ENCODE measurements at places on chromosomes 5 and 9.

DNA sequence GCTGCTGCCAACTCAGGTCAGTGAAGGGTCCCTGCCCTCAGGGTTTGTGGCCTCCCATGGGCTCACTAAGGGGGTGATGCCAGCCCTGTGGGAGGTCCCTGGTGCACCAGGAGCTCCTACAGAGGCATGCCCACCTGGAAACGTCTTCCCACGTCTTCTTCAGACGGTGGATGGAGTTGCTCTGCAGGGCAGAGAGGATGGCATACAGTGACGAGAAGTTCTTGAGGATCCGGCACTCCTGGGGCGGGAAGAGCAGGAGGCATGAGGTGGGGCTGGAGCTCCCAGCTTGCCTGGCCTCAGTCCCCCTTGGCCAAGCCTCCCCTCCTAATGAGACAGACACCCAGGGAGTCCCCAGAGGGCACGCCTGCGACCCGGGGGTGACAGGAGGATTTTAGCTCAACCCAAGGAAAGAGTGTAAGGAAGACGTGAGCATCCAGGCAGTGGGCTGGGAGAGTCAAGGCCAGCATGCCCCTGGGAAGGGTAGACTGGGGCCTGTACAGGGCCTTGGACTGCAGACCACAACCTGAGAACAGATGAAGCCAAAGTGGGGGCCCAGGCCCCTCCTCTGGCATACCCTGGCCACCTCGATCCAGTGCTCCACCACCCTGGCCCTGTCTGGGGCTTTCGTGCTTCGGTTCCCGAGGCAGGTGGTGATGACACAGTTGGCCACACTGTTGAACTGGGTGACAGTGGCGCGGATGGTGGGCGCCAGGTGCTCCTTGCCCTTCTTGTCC is 14.4 kb downstream of the RALGDS start:
- DNase-seq = no peak

GRCh38 chr5:135069895-135070657 is 36.0 kb upstream of the PITX1 start:
- no peak for DNase-seq

DNA sequence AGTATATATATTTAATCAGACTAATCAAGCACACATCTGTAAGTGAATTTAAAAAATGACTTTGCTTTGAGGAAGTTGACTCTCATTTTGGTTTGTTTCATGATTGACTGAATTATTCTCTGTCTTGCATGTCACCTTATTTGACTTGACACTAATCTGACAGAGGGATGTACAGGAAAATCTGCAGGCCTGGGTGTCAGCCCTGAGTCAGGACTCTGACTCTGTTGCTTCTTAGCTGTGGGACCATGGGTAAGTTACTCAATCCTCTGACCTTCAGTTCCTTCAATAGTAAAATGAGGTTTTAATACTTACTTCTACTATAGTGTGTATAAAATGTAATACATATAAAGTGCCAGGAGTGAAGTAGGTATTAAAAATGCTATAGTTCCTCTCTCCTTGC is 415.9 kb downstream of the ARHGEF28 start:
- no peak for DNase-seq

- no peak for DNase-seq
These were observed 15.0 kb downstream of the HMHB1 start for GRCh38 chr5:143826951-143827444.

DNA sequence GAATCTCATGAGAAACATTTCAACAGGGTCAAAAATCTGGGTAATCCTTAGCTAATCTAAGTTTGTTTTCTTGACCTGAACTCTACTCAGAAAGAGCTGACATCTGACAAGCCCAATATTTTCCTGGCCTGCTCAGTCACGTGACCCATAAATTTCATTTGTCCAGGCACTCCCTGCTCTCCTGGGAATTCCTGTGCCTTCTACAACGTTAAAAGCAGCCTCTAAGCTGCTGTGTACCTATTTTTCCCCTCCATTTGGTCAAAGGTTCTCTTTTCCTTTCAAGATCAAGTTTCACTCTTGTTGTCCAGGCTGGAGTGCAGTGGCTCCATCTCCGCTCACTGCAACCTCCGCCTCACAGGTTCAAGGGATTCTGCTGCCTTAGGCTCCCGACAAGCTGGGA is 148.8 kb upstream of the ABCA1 start:
- DNase-seq = no peak

DNA sequence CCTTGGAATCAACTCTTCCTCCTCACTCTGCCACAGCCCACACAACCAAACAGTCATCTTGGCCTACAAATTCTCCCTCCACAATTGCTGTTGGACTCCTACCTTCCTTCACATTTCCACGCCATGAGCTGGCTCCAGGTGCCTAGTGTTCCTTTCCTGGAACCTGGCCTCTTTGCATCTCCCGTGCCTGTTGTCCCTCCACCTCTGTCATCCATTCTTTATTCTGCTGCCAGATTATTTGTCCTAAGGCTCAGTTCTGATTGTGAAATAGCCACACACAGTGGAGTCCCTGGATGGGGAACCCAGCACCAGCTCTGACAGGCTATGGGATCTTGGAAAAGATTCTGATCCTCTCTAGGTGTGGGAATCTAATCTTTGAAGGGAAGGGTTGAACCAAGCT is 109.1 kb upstream of the ANKH start:
- DNase-seq = no peak

GRCh38 chr9:36924071-36924470 is 110.0 kb downstream of the PAX5 start:
- DNase-seq = no peak

GRCh38 chr5:172724242-172725183 is 46.5 kb downstream of the DUSP1 start:
- no peak for DNase-seq

- DNase-seq = no peak
These were observed 51.7 kb downstream of the JADE2 start for GRCh38 chr5:134577022-134577795.

DNA sequence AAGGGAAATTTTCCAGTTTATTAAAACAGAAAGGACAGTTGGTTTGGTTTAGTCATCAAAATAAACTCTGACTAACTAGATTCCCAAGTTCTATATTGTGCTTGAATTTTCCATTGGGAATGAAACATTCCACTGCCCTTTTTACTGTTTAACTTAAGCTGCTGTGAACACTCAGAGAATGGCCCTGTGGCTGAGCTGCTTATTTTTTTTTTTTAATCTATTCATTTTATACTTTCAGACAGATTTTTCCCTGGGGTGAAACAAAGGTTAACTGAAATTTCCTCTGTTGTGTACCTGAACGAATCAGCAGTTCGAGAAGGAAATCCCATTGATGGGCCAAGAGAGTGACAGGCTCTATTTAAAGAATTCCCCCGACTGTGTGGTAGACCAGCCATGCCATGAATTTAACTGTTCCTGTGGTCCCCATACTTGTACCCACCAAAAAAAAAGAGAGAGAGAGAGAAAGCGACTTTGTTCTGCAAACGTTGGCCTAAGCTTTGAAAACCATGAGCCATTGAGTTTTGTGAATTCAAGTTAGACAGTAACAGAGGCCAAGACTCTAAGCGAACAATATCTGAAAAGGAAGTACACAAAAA is 138.7 kb upstream of the GRHPR start:
- no peak for DNase-seq

- no peak for DNase-seq
These were observed 163.5 kb downstream of the KDM4C start for GRCh38 chr9:6921315-6921714.

- DNase-seq = no peak
These were observed 56.3 kb downstream of the SLF1 start for GRCh38 chr5:94674490-94675382.

All from D341Med (cell line).